ENCODE measurements at places on chromosomes 11 and 22.

- no peak for DNase-seq
- peaks cover 14% of the 10 kb centered on the region for H3K27me3 ChIP-seq
- H3K36me3 ChIP-seq = no peaks in the 10 kb centered on the region
- no peak overlapping the region for H3K27ac ChIP-seq
Measured at GRCh38 chr11:27280140-27280539, 82.9 kb downstream of the CCDC34 start.

DNA sequence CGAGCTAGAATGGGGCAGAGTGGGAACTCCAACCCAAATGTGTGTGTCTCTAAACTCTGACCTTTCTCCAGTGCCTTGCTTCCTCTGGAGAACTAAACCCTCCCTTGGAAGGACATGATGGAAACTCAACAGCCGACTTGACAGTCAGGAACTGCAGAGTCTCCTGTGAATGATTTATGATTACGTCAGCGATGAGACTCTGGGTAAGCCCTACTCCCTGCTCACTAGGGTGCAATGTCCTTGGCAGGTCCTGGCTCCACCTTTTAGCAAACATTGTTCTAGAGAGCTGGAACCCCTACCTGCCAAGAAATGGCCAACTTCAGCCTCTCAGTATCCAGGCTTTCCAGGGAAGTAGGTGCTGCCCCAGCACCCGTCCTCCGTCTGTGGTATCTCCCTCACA is 96.1 kb upstream of the CD82 start:
- H3K36me3 ChIP-seq = no peaks in the 10 kb centered on the region
- DNase-seq = no peak
- no peak overlapping the region for H3K27ac ChIP-seq
- H3K4me3 ChIP-seq = no peak overlapping the region
- peaks cover 24% of the 10 kb centered on the region for H3K27me3 ChIP-seq

DNA sequence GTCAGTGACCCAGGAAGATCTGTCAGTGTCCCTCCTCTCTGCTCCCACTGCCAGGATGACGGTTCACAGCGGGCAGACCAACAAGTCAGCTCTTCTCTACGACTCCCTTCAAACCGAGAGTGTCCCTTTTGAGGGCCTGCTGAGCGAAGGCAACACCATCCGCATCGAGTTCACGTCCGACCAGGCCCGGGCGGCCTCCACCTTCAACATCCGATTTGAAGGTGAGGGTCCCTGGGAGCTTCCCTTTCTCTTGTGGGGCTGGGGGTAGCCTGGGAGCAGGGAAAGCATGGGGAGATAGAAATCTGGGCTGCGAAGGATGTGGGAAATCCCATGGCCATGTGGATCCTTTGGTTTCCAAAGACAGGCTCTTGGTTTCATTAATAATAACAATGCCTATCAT is 118.4 kb upstream of the ASPHD2 start:
- H3K27me3 ChIP-seq = peaks cover 20% of the 10 kb centered on the region
- no peak for DNase-seq
- H3K27ac ChIP-seq = no peak overlapping the region
- H3K36me3 ChIP-seq = no peaks in the 10 kb centered on the region
- H3K4me1 ChIP-seq = no peaks in the 10 kb centered on the region

- H3K36me3 ChIP-seq = peaks cover 2% of the 10 kb centered on the region
- peak overlapping the region; percentile 27 for H3K4me3 ChIP-seq
- H3K27ac ChIP-seq = peak overlapping the region; percentile 92
- peaks cover 49% of the 10 kb centered on the region for H3K4me1 ChIP-seq
Measured at GRCh38 chr11:122189229-122189628, 73.2 kb upstream of the BLID start.

DNA sequence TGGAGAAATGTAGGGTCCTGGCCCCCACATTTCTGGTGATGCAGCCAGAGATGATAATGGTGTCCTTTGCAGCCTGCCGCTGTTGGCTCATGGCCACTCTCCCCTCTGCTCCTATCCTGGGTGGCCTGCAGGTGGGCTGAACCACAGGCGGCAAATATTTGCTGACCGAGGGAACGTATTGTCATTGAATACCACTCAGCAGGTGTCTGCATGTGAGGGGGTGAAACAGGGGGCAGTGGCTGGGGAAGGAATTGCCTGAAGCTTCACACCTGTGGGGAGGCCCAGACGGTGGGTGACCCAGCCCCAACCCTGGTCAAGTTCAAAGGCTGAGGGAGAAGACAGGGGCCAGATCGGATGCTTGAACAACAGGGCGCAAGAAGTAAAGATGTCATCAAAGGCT is 73.3 kb upstream of the WNT11 start:
- no peak for DNase-seq
- no peaks in the 10 kb centered on the region for H3K36me3 ChIP-seq
- peaks cover 7% of the 10 kb centered on the region for H3K27me3 ChIP-seq
- H3K4me1 ChIP-seq = no peaks in the 10 kb centered on the region
- H3K27ac ChIP-seq = no peak overlapping the region
- H3K4me3 ChIP-seq = no peak overlapping the region

- peaks cover 8% of the 10 kb centered on the region for H3K27me3 ChIP-seq
- H3K27ac ChIP-seq = no peak overlapping the region
- peaks cover 30% of the 10 kb centered on the region for H3K4me1 ChIP-seq
- H3K4me3 ChIP-seq = peak overlapping the region; percentile 89
Measured at GRCh38 chr22:38569181-38569971, 607 bp downstream of the DMC1 start.

- H3K27me3 ChIP-seq = no peaks in the 10 kb centered on the region
- peak; percentile 78 for DNase-seq
- no peaks in the 10 kb centered on the region for H3K36me3 ChIP-seq
- H3K27ac ChIP-seq = no peak overlapping the region
- no peak overlapping the region for H3K4me3 ChIP-seq
Measured at GRCh38 chr22:30892731-30893221, 75.8 kb downstream of the MORC2 start.

DNA sequence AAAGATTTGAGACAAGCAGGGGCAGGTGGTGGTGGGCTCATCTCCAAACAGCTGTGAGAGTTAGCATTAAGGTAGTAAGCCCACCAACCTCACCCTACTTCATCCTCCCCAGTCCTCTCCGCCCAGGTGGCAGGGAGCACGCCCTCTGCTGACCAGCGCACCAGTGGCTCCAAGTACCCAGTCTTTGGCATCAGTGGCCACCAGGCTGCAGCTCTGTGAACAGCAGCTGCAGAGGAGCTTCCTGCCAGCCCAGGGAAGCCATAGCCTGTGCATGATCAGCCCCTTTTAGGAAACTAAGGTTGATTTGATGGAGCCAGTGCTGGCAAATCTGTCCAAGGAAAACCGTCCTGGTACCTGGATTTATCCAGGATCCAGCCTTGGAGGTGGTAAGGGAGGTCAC is 21.7 kb downstream of the CAVIN3 start:
- DNase-seq = no peak
- peaks cover 34% of the 10 kb centered on the region for H3K27me3 ChIP-seq
- no peak overlapping the region for H3K4me3 ChIP-seq
- H3K4me1 ChIP-seq = no peaks in the 10 kb centered on the region

DNA sequence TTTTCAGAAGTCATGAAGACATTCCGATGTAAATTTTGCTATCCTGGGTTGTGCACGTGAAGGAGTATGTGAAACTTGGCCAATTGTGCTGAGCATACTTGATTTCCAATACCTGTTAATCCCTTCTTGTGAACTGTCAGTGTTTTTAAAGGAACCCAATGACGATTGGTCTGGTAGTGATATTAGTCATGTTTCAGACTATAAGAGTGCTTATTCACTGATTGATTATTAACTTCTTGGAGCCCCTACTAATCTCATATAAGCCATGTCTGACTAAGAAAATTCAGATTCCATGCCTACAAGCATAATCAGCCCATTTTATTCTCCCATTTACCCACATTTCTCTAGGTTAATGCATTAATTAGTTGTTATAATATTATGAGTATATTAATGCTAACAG is 330.8 kb upstream of the MTNR1B start:
- no peak overlapping the region for H3K27ac ChIP-seq
- no peaks in the 10 kb centered on the region for H3K36me3 ChIP-seq
- H3K4me1 ChIP-seq = peaks cover 11% of the 10 kb centered on the region
- DNase-seq = no peak

GRCh38 chr11:15286465-15286864 is 171.7 kb downstream of the INSC start:
- no peaks in the 10 kb centered on the region for H3K36me3 ChIP-seq
- peaks cover 3% of the 10 kb centered on the region for H3K27me3 ChIP-seq
- H3K4me3 ChIP-seq = no peak overlapping the region
- no peak for DNase-seq
- no peak overlapping the region for H3K27ac ChIP-seq
- H3K4me1 ChIP-seq = no peaks in the 10 kb centered on the region

- no peak overlapping the region for H3K4me3 ChIP-seq
- DNase-seq = no peak
- no peaks in the 10 kb centered on the region for H3K4me1 ChIP-seq
- no peaks in the 10 kb centered on the region for H3K27me3 ChIP-seq
- no peaks in the 10 kb centered on the region for H3K36me3 ChIP-seq
Measured at GRCh38 chr22:36102995-36103394, 57.6 kb downstream of the APOL3 start.

DNA sequence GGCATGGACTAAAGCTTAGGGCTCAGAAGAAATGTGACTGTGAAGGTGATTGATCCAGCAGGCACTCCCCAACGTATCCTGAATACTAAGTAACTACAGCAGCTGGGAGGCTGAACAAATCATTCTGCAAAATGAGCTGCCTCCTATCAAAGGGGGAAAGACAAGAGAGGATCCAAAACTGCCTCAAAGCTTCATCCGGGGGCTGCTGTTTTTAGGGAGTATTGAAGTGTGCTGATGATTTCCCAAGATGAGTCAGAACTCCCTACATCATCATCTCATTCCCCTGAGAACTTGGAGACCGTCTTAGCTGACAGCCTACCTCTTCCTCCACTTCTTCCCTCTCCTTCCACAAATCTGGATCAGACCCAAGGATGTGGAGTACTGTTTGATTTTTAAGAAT is 108.4 kb upstream of the GRAMD1B start:
- no peak overlapping the region for H3K27ac ChIP-seq
- H3K27me3 ChIP-seq = peaks cover 27% of the 10 kb centered on the region
- H3K4me1 ChIP-seq = no peaks in the 10 kb centered on the region
- DNase-seq = peak; percentile 21
- no peak overlapping the region for H3K4me3 ChIP-seq
- H3K36me3 ChIP-seq = no peaks in the 10 kb centered on the region
